ENCODE measurements at places on chromosomes 4 and X.
A peak's percentile ranks its signal among the peaks of the same experiment; 100 is the strongest.

- DNase-seq: no peak
Measured at GRCh38 chrX:9853307-9853706, 67.1 kb downstream of the SHROOM2 start.

DNA sequence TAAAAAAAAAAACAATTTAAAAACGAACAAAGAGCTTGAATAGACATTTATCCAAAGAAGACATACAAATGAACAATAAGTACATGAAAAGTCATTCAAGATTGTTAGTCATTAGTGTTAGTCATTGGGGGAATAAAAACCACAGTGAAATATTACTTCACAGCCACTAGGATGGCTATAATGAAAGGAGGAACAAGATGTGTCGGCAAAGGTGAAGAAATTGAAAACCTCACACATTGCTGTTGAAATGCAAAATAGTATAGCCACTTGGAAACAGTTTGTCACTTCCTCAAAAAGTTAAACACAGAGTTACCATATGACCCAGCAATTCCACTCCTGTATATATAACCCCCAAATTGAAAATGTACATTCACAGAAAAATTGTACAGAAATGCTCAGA lies 45.2 kb upstream of the SLC39A8 start:
- DNase-seq: no peak

- no peak for DNase-seq
Measured at GRCh38 chr4:28369499-28369898, 1508.9 kb downstream of the STIM2 start.

- no peak for DNase-seq
Measured at GRCh38 chr4:78584863-78585547, 33.4 kb downstream of the ANXA3 start.

- no peak for DNase-seq
Measured at GRCh38 chr4:127525608-127526007, 107.1 kb upstream of the INTU start.

- no peak for DNase-seq
Measured at GRCh38 chr4:40837094-40837870, 87.5 kb downstream of the NSUN7 start.

DNA sequence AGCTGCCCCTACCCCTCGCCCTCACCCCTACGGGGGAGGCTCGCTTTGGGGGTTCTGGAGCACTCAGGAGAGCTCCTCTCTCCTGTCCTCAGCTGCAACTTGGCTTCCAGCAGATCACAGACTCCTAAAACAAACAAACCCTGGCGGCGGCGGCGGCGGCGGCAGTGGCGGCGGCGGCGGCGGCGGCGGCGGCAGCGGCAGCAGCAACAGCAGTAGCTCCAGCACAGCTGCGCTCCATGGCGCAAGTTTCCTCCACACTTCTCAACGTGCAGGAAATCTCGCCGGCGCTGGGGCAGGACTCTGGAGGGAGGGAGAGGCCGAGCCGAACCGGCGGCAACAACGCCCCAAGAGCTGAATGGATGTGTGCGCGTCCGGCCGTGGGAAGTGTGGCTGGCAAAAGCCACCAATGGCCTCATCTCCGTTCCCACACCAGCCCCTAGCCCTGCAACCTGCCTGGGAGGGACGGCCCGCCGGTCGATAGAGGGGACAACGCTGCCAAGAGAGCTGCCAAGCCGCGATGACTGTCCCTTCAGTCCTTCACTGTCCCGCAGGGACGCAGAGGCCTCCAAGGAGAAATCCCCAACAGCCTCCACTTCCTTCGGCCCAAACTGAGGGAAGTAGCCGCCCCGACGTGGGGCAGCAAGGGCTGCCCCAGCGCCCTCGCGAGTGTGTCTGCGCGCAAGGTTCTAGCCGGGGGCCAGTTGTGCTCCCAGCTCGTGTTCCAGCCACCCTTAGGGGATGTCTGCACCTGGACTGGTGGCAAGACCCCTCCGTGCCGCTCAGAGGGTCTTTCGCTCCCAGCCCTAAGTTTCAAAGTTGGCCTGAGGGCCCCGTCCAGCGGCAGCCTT lies 775 bp downstream of the SHROOM4 start:
- peak; percentile 6 for DNase-seq

GRCh38 chr4:15654593-15655222 lies 449 bp downstream of the FBXL5 start:
- DNase-seq: peak; percentile 40
